ENCODE measurements at places on chromosomes 16 and 17. TPM values are rescaled to one million over a fixed set of nuclear protein-coding genes. Genes with fewer than 3 reads are reported as not detected.

GRCh38 chr17:1461198-1461944, 5.3 kb upstream of the CRK start:
- H3K27me3 ChIP-seq = no peaks in the 10 kb centered on the region
- H3K27ac ChIP-seq = no peak overlapping the region
- H3K4me3 ChIP-seq = no peak overlapping the region

DNA sequence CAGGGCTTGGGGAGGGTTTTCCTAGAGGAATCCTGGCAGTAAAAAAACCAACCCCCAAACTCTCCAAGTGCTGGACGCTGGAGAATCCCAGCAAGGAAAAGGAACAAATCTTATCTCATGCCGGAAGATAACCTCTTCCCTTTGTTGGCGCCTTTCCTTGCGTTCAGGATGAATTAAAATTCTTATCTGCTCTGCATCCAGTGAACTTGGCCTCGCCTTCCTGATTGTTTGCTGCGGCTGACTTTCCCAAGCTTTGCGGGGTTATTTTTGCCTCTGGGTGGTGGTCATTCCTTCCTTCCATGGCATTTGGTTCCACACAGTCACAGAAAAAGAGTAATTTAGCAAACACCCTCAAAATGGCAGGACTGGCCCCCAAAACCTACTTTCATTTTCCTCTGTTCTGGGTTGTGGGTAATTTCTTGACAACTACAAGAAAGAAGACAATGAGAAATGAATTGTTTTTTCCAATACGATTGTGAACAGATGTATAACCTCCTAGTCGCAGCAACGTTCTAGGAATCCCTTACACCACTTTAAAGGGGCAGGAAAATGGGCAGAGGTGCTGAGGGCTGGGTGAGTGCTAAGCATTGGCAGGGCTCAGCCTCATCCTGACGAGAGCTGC, 77.8 kb downstream of the MRC2 start:
- peak overlapping the region; percentile 90 for H3K27ac ChIP-seq
- peaks cover 29% of the 10 kb centered on the region for H3K4me1 ChIP-seq
- H3K27me3 ChIP-seq = no peaks in the 10 kb centered on the region
- H3K4me3 ChIP-seq = peak overlapping the region; percentile 83
- no peak for DNase-seq
- no peaks in the 10 kb centered on the region for H3K36me3 ChIP-seq

DNA sequence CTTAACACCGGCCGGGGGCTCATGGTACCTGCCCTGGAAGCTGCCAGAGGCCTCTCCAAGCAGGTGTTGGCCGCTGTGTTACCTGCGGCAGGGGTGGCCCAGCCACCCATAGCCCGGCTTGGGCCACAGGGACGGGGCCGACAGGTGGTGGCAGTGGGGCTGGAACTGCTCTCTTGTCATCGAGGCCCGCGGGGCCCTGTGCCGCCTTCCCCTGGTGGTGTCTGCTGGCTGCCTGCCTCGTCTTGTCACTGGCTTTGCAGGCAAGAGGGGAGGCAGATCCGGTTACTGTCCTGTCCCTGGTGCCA, 27.1 kb downstream of the GSE1 start:
- H3K4me1 ChIP-seq = peaks cover 79% of the 10 kb centered on the region
- no peak overlapping the region for H3K4me3 ChIP-seq
- no peaks in the 10 kb centered on the region for H3K27me3 ChIP-seq
- H3K27ac ChIP-seq = peak overlapping the region; percentile 19

GRCh38 chr17:7191571-7192270, 12.6 kb upstream of the ASGR1 start:
- H3K36me3 ChIP-seq = peaks cover 35% of the 10 kb centered on the region
- DNase-seq = no peak
- no peaks in the 10 kb centered on the region for H3K4me1 ChIP-seq
- no peak overlapping the region for H3K4me3 ChIP-seq

Gene CHRNE
- total RNA-seq = 2.0 TPM

Gene FNDC8
- not detected for total RNA-seq

DNA sequence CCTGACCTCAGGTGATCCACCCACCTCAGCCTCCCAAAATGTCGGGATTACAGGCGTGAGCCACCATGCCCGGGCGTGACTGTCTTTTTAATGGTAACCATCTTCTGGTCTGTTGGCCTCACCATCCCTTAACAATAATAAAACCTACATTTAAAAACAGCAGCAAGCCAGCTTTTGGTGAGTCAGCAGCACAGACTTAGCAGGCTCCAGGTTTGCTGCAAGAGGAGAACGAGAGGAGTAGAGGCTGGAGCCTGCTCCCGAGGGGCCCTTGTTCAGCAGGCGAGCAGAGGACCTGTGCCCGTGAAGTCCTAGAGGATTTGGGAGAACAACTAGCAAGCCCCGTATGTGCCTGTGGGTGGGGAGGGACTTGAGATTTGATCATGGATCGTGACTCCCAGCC, 35.7 kb downstream of the MYH13 start:
- no peak overlapping the region for H3K27ac ChIP-seq
- no peak for DNase-seq
- no peak overlapping the region for H3K4me3 ChIP-seq
- no peaks in the 10 kb centered on the region for H3K4me1 ChIP-seq

Gene FZD2
- total RNA-seq = 2.1 TPM

GRCh38 chr17:53807286-53807685, 15.4 kb upstream of the KIF2B start:
- H3K27me3 ChIP-seq = no peaks in the 10 kb centered on the region
- no peak for DNase-seq
- no peaks in the 10 kb centered on the region for H3K36me3 ChIP-seq
- no peaks in the 10 kb centered on the region for H3K4me1 ChIP-seq

GRCh38 chr17:3957735-3958599, 6.3 kb downstream of the ATP2A3 start:
- H3K4me3 ChIP-seq = no peak overlapping the region
- no peak overlapping the region for H3K27ac ChIP-seq
- H3K4me1 ChIP-seq = no peaks in the 10 kb centered on the region
- H3K27me3 ChIP-seq = peaks cover 13% of the 10 kb centered on the region

Gene MMP28
- 76.4 TPM for total RNA-seq

DNA sequence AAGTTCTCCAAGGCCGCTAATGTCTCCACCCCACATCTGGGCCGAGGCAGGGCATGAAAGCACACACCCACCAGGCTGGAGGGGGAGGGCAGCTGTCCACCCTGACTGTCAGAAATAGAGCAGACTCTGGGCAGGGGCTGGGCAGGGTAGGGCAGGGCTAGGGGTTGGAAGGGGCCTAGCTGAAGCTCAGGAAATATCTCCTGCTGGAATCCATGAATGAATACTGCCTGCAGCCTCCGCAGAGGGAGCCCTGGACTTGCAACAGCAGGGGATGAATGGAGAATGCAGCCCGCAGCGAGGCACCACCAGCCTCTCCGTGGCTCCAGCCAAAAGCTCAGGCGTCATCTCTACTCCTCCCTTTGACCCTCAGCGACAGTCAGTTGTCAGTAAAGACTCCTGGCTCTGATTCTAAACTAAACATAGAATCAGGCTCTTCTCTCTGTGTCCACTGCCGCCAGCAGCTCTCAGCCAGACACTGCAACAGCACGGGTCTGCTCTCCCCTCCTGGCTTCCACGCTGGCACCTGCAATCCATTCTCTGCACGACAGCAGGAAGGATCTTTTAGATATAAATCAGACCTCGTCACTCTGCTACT, 23.9 kb upstream of the NGFR start:
- H3K4me3 ChIP-seq = no peak overlapping the region
- H3K4me1 ChIP-seq = peaks cover 17% of the 10 kb centered on the region
- no peak for DNase-seq
- H3K36me3 ChIP-seq = no peaks in the 10 kb centered on the region
- H3K27ac ChIP-seq = no peak overlapping the region

Gene CACNG3
- total RNA-seq = not detected

DNA sequence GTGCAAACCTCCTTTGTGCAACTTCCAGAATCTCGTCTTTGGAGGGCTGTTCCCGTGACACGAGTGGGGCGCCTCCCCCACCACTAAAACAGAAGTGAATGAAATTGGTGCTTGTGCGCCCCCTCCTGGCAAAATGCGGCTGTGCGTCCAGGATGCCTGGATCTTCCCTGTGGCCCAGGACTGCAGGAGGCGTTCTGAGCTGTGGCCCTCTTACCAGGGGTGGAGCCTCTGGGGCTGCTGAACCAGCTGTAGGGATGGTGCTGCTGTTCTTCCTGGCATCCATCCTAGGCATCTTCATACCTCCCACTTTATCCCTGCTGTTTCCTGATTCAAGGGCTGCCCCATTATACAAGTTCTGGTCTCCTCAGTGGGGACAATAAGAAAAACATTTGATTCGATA, 18.5 kb upstream of the NAGLU start:
- H3K36me3 ChIP-seq = peaks cover 44% of the 10 kb centered on the region
- H3K4me3 ChIP-seq = no peak overlapping the region
- H3K4me1 ChIP-seq = peaks cover 58% of the 10 kb centered on the region
- peak overlapping the region; percentile 87 for H3K27ac ChIP-seq
- H3K27me3 ChIP-seq = no peaks in the 10 kb centered on the region

- DNase-seq = peak; percentile 69
- H3K27me3 ChIP-seq = no peaks in the 10 kb centered on the region
- no peaks in the 10 kb centered on the region for H3K36me3 ChIP-seq
- H3K4me1 ChIP-seq = peaks cover 5% of the 10 kb centered on the region
- no peak overlapping the region for H3K4me3 ChIP-seq
Observed at GRCh38 chr17:35170968-35171771, 23.0 kb downstream of the SLC35G3 start.

DNA sequence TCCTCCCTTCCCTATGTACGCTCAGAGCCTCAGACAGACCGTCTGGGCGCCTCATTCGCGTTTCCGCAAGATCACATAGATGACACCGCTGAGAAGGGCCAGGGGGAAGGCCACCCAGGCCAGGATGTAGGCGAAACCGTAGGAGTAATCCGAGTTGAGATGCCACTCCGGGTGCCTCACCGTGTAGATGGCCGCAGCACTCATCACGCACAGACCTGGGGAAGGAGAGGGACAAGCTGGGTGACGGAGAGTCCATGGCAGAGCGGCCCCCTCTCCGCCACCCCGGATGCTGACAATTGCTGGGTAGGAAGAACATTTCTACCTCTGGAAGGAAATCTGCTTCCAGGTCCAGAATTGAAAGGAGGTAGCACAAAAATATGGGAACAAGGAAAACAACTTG, 34.3 kb downstream of the PMP22 start:
- peaks cover 20% of the 10 kb centered on the region for H3K4me1 ChIP-seq
- H3K27ac ChIP-seq = no peak overlapping the region
- no peak for DNase-seq
- peaks cover 57% of the 10 kb centered on the region for H3K36me3 ChIP-seq
- H3K4me3 ChIP-seq = no peak overlapping the region

DNA sequence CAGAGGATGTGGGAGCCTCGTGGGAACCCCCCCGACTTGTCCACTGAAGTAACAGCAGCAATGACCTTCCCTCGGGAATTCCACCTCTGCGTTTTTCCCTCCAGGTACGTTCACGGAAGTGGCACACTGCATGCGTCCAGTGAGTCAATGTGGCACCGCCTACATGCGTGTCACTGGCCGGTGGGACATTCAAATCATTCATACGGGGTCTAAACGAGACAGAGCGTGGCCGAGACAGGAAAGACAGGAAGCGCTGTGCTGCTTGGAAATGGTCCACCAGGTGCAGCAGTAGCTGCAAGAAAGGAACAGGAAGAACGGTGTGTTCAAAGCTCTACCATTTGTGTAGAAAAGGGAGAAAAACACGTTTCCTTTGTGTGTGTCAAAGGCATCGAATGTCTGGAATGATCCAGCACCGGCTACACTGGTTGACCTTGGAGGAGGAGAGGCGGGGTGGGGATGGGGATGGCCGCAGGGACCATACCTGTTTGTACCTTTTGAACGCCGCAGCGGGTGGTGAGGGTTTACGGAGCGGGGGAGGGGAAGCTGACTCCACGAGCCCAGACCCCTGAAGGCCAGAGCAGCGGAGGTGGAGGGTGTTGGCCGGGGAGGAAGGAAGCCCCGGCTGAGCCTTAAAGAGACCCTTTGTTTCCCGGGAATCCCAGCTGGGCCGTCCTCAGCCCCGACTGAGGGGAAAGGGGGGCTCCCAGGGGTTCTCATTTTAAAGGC, 1.7 kb upstream of the PGAP6 start:
- H3K4me3 ChIP-seq = peak overlapping the region; percentile 94
- H3K4me1 ChIP-seq = peaks cover 53% of the 10 kb centered on the region
- DNase-seq = peak; percentile 68

All from suprapubic skin (tissue), 4 donors.